Suppressor macrophage (primary cell): ENCODE measurements at places on chromosomes 4 and X.

- DNase-seq: no peak
Observed at GRCh38 chr4:38464328-38464727, 199.7 kb upstream of the KLF3 start.

GRCh38 chr4:128305942-128306341, 18.3 kb upstream of the PGRMC2 start:
- no peak for DNase-seq

GRCh38 chr4:142416121-142416520, 430.0 kb downstream of the INPP4B start:
- DNase-seq: no peak

DNA sequence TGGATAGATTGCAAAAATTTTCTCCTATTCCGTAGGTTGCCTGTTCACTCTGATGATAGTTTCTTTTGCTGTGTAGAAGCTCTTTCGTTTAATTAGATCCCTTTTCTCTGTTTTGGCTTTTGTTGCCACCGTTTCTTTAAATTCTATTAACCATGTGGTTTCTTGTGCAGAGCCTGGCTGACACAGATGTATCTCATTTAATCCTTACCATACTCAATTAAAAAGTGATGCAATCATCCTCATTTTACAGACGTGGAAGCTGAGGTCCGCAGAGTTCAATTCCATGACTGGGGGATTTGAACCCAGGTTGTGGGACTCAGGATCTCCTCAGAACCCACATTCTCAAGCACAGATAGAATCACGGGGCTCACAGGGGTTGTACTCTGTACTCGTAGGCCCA, 66.7 kb downstream of the SORCS2 start:
- DNase-seq: no peak

DNA sequence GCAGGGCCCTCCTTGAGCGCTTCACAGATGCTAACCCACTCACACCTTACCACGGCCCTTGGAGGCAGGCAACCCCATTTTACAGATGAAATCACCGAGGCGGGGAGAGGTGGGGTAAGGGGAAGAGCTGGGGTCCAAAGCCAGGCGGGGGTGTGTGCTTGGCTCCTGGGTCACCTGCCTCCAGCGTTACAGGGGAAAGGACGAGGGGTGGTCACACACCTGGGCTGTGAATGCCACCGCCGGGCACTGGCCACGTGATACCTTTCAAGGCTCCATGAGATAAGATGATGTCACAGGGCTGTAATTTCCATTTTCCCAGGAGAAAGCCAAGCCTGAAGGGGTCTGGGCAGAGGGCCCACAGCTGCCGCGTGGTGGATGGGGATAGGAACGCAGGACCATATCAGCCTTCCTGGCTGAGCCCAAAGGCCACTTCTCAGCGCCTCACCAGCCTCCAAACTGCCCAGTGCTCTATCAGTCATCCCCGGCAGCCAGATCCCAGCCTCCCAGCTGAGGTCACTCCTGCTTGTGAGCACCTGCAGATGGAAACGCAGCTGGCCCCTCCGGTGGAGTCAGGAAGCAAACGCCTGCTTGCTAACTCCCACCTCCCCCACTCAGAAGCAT, 62.4 kb upstream of the CRMP1 start:
- DNase-seq: no peak

DNA sequence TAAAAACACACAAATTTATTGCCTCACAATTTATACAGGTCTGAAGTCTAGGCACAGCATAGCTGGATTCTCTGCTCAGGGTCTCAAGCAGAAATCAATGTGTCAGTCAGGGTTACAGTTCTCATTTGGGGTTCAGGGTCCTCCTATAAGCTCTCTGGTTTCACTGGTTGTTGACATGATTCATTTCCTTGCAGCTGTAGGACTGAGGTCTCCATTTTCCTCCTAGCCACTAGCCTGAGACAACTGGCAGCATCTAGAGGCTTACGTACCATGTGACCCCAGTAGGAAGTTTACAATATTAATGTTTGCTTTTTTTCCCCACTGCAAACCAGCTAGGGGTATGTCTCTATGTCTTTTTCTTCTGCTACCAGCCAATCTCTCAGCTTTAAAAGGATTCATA, 102.5 kb downstream of the CPEB2 start:
- no peak for DNase-seq

DNA sequence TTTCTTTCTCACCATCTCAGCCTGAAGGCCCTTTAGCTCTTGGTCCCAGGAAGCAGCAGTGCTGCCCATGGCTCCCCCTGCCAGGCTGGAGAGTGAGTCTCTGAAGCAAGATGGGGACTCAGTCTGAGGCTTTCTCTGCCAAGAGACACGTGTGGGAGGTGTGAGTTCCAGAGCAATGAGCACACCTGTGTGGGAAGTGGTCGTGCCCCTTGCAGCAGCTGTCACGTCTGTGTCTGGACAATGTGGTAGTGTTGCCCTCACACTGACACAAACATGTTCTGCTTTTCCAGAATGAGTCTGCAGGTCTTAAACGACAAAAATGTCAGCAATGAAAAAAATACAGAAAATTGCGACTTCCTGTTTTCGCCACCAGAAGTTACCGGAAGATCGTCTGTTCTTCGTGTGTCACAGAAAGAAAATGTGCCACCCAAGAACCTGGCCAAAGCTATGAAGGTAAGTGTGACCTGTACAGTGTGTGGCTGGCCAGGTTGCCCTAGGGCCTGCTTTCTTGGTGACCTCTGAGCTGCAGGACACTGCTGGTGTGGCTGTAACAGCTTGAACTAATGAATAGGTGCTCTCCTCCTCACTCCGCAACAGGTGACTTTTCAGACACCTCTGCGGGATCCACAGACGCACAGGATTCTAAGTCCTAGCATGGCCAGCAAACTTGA, 1.9 kb downstream of the TACC3 start:
- peak; percentile 67 for DNase-seq

DNA sequence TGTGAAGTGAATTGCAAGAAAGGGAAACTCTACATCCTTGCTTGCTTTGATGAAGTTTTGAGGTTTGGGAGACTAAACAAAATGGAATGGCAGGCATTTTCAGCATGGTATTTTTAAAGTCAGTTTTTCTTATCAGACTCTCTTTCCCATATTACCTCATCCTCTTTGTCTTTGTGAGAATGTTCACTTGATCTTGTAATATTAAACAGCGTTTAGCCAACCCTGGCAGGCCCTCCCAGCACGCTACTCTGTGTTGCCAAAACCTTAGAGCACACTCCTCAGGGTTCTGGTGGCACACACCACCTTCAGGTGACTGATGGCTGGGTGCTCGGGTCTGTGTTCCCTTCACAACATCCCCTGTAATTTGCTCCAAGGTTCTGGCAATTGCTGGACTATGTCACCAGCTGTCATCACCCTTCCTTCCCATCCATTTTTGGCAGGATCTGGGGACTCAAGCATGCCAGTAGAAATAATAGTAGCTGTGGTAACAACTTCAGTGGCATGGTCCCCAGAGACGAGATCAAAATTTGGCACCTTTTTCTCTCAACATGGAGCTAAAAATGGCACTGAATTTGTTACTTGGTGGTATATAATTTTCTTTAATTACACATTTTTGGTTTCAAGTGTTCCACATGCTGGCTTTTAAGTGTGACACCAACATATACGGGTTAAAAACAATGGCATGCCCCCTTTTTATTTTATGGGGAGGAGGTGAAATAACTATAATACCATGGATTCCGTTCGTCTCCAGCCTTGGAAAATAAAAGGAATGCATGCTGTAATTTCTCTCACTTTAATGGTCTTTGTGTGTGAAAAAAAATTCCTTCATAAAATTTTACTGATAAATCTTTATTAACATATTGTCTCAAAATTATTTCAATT, 273.1 kb downstream of the DCTD start:
- no peak for DNase-seq

- DNase-seq: no peak
Observed at GRCh38 chr4:610411-611261, 14.7 kb upstream of the PDE6B start.
